ENCODE measurements at places on chromosomes 1 and 21. TPM values are rescaled to one million over a fixed set of nuclear protein-coding genes. Genes with fewer than 3 reads are reported as not detected.

Gene CLDN17
- total RNA-seq: not detected

Gene RPS6KC1
- total RNA-seq: 18.8 TPM

Gene AMY1C
- 30.9 TPM for total RNA-seq

Gene FBXO42
- 19.5 TPM for total RNA-seq

Gene ESRRG
- total RNA-seq: 0.63 TPM

Gene RRP1B
- 20.3 TPM for total RNA-seq

Gene GJC2
- total RNA-seq: 4.9 TPM

Gene IVL
- not detected for total RNA-seq

Gene TEDDM1
- total RNA-seq: not detected

- no peak for DNase-seq
These were observed 75.1 kb downstream of the CAMTA1 start for GRCh38 chr1:6860401-6860800.

GRCh38 chr1:47226839-47227215 is 5.2 kb downstream of the TAL1 start:
- no peak for DNase-seq

GRCh38 chr21:34915364-34915841 is 133.7 kb downstream of the RUNX1 start:
- no peak for DNase-seq

- no peak for DNase-seq
These were observed 22.4 kb downstream of the SMYD2 start for GRCh38 chr1:214303141-214303930.

DNA sequence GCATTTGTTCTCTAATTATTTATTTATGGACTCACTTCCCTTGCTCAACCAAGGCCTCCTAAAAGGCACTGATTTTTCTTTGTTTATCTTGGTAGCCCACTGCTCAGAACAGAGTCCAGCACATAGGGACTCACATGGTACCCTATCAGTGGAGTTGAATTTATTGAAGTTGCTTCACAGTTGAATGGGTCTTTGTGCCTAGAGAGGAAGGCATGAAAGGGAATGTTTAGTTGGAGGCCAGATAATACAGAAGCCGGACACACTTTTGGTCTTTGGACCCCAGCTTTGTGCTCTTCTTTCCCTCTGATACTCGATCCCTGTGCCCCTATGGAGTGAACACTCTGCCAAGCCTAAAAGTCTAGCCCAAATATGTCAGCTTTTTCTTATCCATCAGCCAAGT is 429.0 kb downstream of the PRDM2 start:
- DNase-seq: no peak

DNA sequence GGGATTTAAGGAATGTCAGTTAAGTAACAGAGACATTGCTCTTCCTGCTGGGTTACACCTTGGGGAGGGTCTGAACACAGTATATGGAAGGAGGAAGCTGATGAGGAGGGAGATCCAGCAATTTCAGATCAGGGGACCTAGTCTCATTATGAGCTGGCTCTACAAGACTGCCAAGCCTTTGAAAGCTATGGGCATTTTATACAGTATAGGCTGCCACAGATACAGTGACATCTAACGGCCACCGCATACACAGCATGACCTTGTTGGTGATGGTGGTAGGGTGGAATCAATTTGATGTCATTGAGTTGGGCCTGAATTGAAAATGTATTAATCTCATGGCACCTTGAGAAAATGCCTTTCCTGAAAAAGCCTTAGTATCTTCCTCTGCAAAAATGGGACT is 22.6 kb upstream of the ZP4 start:
- DNase-seq: no peak

DNA sequence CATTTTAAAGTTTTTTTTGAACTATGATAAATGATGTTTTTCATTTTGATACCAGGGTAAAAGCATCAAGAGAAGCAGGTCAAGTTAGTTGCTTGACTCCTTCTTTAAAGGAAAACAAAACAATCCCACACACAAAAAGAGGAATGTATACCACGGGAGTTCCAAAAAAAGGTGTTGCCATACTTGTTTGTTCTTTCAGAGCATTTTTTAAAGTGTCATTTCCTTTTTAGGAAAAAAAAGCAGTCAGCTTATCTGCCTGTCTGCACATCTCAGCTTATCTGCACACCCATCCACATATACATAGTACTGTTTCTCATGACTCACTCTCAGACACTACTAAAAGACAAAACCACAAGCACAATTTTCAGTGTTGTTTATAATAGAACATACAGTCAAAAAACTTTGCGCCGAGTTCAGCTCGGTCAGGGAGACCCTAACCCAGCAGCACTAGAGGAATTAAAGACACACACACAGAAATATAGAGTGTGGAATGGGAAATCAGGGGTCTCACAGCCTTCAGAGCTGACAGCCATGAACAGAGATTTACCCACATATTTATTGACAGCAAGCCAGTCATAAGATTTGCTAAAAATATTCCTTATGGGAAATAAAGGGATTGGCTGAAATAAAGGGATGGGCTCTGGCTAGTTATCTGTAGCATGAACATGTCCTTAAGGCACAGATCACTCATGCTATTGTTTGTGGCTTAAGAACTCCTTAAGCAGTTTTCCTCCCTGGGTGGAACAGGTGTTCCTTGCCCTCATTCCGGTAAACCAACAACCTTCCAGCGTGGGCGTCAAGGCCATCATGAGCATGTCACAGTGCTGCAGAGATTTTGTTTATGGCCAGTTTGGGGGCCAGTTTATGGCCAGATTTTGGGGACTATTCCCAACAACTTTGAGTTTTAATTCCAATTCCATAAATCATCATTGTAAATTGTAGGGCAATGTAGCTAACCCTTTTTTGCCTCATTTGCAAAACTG is 11.4 kb upstream of the MNDA start:
- no peak for DNase-seq

GRCh38 chr1:151237678-151238466 is 16.7 kb upstream of the PSMD4 start:
- DNase-seq: no peak

DNA sequence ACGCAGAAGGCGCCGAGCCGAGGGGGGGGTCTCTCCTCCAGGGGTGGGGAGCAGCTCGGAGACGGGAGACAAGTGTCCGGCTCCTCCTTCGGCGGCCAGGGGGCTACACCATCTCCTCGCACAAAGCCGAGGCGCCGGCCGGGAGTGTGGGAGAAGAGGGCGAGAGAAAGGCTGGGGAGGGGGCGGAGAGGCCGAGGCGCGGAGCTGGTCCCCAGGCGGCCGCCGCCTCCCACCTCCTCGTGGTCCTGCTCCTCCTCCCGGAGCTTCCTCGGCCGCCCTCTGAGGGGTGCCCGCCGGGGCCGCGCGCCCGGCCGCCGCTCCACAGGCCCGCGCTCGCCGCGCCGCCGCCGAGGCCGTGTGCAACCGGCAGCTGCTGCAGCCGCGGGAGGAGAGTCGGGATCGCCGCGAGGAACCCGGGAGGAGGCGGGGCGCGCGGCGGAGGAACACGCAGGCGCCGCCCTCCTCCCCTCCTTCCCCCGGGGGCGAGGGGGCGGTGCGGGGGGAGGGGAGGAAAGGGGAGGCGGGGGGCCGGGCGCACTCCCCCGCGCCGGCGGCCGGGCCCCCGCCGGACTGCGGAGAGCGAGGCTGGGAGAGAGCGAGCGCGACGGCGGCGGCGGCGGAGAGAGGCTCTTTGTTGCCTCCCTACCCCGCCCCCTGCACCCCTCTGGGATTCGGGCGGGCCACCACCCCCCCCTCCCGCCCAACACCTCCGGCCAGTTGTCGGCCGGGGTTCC is at the start of gene ENAH:
ENAH (minus strand) TSS at position 395 of the 734 bp plus-strand sequence. CDS start 433 bp downstream, outside the sequence.
- peak; percentile 78 for DNase-seq

- DNase-seq: no peak
These were observed 34.1 kb upstream of the SUCO start for GRCh38 chr1:172498857-172499256.

DNA sequence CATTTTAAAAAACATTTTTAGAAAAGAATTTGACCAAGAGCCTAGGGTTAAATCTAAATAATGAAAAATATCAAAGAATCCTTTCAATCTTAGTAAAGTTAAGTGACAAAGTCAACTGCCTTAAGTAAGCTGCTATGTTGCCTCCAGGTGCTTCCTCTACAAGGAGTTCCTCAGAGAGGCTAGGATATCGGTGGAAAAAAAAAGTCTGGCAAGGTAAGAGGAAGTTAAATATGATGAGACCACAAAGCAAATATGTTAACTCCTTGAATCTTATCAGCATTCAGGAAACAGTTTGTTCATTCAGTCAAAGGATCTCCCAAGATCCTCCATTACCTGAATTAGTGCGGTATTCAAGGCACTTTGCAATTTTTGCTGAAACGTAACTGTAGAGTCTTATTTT is 563.5 kb downstream of the PTPRC start:
- DNase-seq: peak; percentile 9

- DNase-seq: peak; percentile 2
These were observed 69.8 kb downstream of the TPR start for GRCh38 chr1:186304982-186305949.

DNA sequence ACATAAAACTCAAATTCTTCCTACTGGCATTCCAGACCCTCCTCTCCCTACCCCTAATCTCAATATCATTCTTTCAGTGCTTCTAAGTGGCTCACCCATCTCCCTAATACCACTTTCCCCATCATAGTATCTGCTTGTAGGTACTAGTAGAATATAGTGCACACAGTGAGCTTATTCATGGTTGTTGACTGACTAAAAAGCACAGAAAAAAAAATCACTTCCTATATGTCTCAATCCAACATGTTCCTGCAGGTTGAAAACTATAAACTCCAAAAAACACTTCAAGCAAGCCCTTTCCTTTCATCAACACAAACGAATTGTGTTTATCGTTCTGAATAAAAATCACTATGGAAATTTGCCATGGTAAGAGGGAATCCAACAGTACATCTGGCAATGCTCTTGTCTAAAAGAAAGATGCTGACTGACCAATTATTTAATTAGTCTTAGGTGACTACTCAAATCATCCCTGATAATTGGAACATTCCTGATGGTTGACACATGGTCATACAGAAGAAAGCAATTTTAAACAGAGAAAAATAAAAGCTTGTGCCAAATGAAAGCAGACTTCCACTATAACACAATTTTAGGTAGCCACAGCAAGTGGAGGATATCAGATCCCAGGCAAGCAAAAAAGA is 87.1 kb downstream of the NDUFS5 start:
- DNase-seq: no peak

DNA sequence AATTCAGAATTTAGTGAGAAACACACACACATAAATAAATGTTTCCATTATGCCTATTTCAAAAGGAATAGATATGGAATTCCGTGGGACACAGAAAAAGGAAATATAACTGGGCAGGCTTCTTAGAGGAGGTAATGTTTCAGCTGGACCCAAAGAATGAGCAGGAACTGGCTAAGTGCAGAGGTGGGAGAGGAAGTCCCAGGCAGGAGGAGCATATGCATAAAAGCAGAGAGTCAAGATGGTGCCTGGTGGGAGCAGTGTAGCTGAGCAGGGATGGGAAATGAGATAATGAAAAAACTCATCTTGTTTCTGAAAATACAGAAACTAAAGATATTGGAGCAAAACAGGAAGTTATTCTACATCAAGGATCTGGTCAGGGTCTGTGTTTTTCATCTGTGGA is 115.2 kb upstream of the MAGI3 start:
- no peak for DNase-seq

GRCh38 chr1:12142891-12143630 is 23.7 kb upstream of the TNFRSF1B start:
- DNase-seq: peak; percentile 88

DNA sequence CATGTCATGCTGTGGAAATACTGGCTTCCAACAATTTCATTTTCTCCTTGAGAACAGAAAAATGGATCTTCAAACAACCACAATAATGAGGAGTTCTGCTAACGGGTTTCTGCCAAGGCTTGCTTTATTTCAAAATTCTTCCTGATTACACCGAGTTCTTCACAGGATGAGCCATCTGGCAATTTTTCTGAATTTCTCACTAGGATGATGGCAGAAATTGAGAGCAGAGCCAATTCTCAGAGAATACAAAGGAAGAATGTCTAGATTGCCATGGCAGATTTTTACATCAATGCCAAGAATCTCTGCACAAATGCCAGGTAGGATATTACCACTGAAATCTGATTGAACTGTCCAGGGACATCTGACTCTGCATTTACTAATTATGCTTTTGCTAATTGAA is 619.0 kb upstream of the CHRM3 start:
- no peak for DNase-seq

GRCh38 chr1:231634323-231635013 is 7.9 kb downstream of the DISC1 start:
- no peak for DNase-seq

- DNase-seq: no peak
These were observed 373.9 kb upstream of the SPAG17 start for GRCh38 chr1:118558933-118559332.

- DNase-seq: no peak
These were observed 7.0 kb upstream of the LIN28A start for GRCh38 chr1:26403656-26404055.

GRCh38 chr1:200738327-200738948 is at the start of gene CAMSAP2:
Gene CAMSAP2, plus strand, starts transcription at chr1:200738893. Its CDS starts 935 bp downstream, at chr1:200739828.
- DNase-seq: no peak

GRCh38 chr1:33608825-33609400 is 136.5 kb downstream of the ZSCAN20 start:
- no peak for DNase-seq

GRCh38 chr1:47914218-47914938 is 82.8 kb downstream of the TRABD2B start:
- DNase-seq: peak; percentile 54

DNA sequence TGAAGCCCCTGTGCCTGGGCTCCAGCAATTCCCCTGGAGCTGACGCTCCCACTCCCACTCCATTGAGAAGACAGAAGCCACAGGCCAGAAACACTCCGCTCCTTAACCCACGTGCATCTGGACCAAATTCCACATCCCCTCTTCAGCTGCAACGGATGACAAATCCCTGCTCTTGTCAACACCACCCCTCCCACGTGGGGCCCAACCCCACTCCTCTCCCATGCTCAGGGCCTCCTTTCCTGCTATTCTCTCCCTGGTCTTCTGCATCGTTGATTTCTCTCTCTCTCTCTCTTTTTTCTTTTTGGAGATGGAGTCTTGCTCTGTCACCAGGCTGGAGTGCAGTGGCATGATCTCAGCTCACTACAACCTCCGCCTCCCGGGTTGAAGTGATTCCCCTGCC is 18.3 kb downstream of the CA6 start:
- no peak for DNase-seq

DNA sequence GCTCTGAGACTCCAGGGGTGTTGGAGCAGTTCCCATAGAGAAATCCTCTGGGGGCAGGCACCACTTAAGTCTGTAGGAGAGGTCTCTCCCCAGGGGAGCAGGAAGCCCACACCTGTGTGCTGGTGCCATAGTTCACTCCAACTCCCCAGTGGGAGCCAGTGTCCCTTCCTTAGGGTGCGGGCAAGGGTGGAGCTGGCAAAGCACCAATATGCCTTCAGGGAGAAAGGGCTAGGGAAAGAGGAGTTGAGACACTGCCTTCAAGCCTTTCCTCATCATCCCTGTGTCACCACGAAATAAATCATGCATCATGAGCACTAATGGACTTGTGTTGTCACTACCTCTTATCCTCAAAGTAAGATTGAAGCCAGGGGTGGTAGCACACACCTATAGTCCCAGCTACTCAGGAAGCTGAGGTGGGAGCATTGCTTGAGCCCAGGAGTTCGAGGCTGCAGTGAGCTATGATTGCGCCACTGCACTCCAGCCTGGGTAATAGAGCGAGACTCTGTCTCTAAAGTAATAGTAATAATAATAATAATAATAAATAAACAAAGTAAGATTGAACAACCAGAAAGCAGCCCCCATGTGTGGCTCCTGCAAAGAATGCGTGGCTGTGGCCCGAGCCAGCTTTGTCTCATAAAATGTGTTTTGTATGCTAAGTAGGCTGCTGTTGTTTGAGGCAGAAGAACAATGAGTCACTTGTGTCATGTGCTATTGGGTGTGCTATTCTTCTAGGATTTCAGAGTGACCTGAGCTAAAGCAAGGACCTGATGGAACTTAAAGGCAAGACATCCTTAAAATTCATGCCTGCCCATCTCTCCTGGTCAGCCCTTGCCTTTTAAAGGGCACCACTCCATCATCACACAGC is 6.7 kb upstream of the TIE1 start:
- no peak for DNase-seq

GRCh38 chr1:183777328-183777727 is 27.6 kb upstream of the RGL1 start:
- DNase-seq: no peak
